ENCODE measurements at places on chromosomes 6 and 20.
A peak's percentile ranks its signal among the peaks of the same experiment; 100 is the strongest.

DNA sequence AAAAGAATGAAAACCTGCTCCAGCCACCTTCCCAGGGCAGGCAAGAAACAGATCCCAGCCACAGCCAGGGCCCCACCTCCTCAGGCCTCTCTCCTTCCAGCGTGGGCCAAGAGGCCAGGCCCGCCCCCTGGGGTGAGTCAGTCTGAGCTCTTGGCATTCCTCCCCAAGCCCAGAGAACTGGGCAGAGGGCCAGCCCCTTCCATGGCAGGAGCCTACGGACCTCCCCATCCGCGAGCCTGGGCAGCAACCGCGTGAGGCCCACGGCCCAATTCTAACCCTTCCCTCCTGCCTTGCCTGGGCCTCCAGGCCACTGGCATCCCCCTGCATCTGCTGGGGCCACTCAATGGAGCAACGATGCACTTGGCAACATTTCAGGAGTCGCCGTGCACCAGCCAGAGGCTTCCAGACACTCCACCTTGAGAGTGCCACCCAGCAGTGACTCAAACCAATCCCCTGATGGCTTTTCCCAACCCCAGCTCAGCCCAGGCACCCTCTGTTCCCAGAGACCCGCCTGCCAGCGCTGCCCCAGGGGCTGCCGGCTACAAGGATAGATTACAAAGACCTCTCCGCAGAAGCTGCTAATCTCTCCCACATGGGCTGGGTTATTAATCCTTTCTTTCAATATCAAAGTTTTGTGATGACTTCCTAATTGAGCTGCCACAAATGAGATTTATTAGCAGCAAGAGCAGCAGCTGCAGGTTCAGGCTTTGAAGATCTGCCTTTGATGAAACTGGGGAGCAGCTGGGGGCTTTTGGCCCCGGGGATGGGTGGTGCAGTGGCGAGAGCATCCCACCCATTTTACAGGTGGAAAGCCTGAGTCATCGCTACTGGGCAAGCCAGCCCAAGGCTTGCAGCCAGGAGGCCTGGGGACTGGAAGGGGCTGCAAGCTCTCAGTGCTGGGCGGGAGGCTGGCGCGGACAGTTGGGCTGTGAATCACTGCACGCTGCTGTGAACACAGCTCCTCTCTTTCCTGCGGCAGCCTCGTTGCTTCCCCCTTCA, 85.7 kb downstream of the NFATC2 start:
- peak; percentile 38 for DNase-seq

GRCh38 chr6:126812651-126813050, 305.8 kb upstream of the RSPO3 start:
- no peak for DNase-seq

- no peak for DNase-seq
These were observed 659 bp downstream of the TAF4 start for GRCh38 chr20:62064770-62065673.

GRCh38 chr6:66699385-66699784, 992.4 kb upstream of the EYS start:
- DNase-seq, result no peak
